ENCODE measurements at places on chromosomes 4 and X. TPM values are rescaled to one million over a fixed set of nuclear protein-coding genes. Genes with fewer than 3 reads are reported as not detected.

Gene ADAM29
- not detected for total RNA-seq

Gene ARR3
- total RNA-seq = not detected

Gene MAP3K15
- total RNA-seq = not detected

Gene DCTD
- total RNA-seq = 65.9 TPM

Gene CFAP47
- 0.05 TPM for total RNA-seq
